ENCODE measurements at places on chromosomes 2 and 18.

GRCh38 chr2:30450025-30450424 lies 3.0 kb downstream of the LCLAT1 start:
- no peak for DNase-seq

- no peak for DNase-seq
Measured at GRCh38 chr2:24399434-24400206, 39.3 kb upstream of the ITSN2 start.

GRCh38 chr2:237731663-237732062 lies 66.9 kb upstream of the RBM44 start:
- DNase-seq: no peak

GRCh38 chr18:21163647-21164547 lies 52.3 kb upstream of the ROCK1 start:
- DNase-seq: no peak

- DNase-seq: no peak
Measured at GRCh38 chr2:135812907-135813511, 24.0 kb downstream of the LCT start.

DNA sequence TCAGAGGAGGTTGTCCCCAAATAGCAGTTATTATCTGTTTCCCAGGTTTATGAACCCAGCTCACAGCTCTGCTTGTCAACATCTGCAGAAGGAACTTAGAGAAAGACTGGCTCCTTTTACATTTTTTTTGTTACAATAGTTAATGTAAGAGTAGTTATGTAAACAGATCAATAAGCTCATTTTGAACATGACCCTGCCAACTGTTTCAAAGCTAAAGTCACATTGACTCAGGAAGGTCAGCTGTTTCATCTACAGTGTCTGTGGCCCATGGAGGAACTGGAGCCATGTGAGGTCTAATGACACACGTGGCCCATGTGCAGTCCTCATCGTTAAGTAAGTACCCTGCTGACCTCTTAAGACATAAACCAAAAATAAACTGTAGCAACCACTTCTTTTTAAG lies 97.1 kb downstream of the SH3RF3 start:
- DNase-seq: no peak

DNA sequence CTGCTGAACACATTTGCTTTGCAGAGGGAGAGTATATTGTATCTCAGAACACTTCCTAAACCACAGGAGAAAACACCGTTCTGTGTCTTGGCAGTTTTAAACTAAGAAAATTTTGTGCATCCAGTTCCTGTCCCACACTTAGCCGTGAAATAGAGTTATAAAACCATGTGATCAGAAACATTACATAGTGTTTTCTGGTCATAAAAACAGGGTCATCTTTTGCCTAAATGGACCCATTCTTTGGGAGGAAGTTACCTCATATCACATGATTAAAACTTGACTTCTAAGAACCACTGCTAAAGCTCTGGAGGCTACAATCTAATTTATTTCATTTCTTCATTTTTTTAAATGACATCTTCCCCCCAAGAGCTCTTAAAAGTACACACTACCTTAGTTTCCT lies 138.7 kb downstream of the PAX3 start:
- DNase-seq: no peak

DNA sequence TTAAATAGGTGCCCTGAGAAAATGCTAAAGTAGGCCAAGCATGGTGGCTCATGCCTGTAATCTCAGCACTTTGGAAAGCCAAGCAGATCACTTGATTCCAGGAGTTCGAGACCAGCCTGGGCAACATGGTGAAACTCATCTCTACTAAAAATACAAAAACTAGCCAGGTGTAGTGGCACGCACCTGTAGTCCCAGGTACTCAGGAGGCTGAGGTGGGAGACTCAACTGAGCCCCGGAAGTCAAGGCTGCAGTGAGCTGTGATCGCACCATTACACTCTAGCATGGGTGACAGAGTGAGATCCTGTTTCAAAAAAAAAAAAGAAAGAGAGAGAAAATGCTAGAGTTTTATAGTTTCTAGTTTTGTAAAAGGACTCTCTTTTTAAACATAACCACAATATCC lies 12.0 kb downstream of the ANKRD44 start:
- DNase-seq: no peak

DNA sequence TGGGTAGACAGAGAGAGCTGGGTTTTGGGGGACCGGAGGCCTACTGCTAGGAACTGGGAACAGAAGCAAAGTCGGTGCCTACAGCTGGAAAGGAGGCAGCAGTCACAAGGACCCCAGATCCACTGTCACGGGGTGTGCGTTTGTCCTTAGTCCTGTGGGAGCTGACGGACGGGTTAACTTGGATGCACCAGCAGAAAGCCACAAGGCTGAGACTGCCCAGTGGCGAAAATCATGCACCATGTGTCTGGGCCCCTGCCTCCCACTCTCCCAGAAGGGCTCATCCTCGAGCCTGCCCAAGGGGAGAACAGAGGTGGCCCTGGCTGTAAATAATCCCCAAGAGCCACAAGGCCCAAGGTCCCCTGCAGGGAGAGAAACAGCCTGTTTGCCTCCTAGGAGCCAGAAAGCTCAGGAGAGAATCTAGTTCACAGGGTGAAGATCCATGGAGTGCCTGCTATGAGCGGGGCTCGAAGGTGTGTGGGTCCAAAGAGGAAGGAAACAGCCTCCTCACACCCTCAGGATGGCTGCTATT lies 11.7 kb upstream of the RALB start:
- no peak for DNase-seq

- no peak for DNase-seq
Measured at GRCh38 chr2:127142663-127143630, 36.0 kb upstream of the BIN1 start.

GRCh38 chr2:190219186-190219585 lies 100.4 kb downstream of the HIBCH start:
- no peak for DNase-seq

DNA sequence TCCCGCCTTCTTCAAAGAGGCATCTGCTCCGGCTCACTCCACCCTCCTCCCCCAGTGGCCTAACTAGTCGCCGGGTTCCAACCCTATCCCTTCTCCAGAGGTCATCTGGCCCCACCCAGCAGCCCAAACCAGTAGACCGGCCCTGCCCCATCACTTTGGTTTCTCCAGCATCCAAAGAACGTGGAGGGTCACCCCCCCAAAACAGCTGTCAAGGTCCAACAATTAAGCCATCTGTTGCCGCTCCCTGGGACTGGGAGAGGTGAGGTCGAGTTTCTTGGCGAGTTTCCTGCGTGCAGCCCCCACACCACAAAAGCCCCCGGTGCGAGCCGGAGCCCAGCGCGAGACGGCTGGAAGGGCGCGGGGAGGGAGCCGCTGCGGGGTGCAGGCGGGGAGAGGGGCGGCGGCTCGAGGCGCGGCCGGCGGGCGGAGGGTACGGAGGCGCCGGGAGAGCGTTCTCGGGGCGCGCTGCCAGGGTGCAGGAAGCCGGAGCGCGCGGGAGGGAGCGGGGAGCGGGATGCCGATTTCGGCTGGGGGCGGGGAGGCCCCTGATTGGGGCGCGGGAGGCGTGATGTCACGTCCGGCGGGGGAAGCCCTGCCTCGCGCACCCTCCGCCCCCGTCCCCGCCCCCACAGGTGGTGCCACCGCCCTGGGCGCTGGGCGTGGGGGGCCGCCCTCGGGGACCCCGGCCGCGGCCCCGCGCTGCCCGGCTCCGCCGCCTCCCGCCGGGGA lies 571 bp upstream of the GPC1 start:
- DNase-seq: no peak

- DNase-seq: no peak
Measured at GRCh38 chr18:7898181-7898580, 331.1 kb downstream of the PTPRM start.

GRCh38 chr2:201798252-201798913 lies 8.0 kb upstream of the CDK15 start:
- DNase-seq: no peak

- no peak for DNase-seq
Measured at GRCh38 chr2:88874063-88874657, 182.7 kb downstream of the RPIA start.

DNA sequence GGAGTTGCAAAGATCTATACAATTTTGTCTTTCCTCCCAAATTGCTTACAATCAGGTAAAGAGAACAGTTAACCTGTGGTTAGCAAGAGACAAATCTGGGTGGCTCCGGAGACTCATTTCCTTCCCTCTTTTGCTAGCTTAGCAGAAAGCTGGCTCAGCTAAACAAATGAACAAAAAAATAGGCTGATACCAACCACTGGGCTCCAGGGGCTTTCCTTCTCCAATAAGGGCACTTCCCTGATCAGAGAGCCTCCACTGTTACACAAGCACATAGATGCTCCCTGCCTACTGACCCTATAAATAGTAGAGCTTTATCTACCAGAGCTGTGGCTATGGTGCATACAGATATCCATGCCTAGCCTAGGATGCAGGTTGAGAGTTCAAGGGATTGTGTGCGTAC lies 90.1 kb upstream of the ARL5A start:
- no peak for DNase-seq

DNA sequence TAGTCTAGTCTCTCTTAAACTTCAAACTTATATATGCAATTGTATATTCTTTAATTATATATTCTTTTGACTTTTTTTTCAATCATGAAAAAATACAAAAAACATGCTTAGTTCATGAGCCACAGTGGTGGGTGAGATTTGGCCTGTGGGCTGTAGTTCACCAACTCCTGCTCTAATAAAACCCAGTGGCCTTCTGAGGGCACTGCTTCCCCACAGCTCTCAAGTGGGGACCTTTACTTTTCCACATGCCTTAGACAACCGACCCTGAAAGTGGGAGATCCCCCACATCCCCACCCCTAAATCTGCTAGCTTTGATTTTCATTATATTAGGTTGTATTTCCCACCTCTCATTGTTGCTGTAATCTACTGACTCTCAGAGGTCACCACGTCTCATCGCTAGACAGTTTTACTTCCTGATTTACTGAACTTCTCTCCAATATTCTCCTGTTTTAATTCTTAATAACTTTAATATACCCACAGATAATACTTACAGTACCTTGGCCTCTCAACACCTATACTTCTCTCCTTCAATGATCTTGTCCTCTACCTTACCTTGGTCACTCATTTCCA lies 57.3 kb downstream of the ROCK1 start:
- DNase-seq: no peak

DNA sequence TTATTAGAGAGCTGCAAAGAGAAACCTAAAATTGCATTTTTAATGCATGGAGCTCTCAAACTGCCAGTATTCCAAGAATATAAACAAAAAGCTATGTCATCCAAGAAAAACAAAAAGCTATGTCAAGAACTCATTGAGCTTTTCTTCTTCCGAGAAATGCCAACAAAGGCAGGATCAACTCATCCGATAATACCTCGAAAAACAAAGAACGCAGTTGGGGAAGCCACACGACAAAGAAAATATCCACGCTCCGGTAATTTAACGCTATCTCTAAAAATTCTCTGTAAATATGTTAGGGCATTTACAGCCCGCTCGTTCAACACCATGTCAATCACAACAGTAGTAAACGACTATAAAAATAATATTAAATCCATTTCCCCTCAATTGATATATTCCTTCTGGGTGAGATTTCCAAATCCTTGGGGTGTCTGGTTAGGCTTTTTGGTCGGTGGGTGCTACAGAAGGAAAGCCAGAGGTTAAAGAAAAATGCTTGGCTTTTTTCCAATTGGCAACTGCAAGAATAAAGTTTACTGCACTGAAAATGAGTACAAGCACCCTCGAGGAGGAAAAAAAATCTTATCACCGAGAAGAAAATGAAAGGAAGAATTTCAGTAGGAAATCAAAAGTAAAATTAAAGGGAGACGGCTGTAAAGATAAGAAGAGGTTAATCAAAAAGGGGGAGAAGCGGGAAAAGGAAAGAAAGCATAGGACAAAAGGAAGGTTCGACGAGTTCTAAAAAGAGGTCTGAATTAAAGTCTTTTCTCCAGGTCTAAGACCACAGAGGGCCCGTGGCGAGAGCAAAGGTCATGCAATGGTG lies 856 bp downstream of the TIA1 start:
- no peak for DNase-seq

GRCh38 chr2:158529379-158530259 lies 72.9 kb downstream of the PKP4 start:
- DNase-seq: no peak

- no peak for DNase-seq
Measured at GRCh38 chr18:34315591-34316352, 91.1 kb upstream of the NOL4 start.

- DNase-seq: no peak
Measured at GRCh38 chr2:60745761-60746160, 10.3 kb upstream of the PAPOLG start.

DNA sequence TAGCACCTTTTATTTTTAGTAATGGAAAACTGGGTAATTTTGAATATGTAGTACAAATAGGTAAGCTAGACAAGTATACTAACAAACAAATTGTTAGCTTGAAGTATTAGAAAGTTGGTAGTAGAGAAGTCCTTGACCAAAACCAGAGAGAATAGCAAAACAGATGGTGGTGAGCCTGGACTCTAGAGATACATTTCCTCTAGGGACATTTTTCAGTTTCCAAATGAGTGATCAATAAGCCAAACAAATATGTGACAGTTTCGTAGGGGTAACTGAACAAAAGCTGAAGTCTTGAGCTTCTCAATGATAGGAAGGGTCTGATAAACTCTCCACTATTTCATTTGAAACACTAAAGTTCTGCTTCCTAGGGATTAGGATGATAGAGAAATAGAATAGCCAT lies 692.0 kb upstream of the FAM98A start:
- no peak for DNase-seq

GRCh38 chr2:55581874-55582547 lies 35.4 kb downstream of the PPP4R3B start:
- DNase-seq: no peak

- no peak for DNase-seq
Measured at GRCh38 chr2:86372133-86372532, 34.7 kb upstream of the REEP1 start.

- no peak for DNase-seq
Measured at GRCh38 chr2:40344364-40344763, 107.5 kb downstream of the SLC8A1 start.

DNA sequence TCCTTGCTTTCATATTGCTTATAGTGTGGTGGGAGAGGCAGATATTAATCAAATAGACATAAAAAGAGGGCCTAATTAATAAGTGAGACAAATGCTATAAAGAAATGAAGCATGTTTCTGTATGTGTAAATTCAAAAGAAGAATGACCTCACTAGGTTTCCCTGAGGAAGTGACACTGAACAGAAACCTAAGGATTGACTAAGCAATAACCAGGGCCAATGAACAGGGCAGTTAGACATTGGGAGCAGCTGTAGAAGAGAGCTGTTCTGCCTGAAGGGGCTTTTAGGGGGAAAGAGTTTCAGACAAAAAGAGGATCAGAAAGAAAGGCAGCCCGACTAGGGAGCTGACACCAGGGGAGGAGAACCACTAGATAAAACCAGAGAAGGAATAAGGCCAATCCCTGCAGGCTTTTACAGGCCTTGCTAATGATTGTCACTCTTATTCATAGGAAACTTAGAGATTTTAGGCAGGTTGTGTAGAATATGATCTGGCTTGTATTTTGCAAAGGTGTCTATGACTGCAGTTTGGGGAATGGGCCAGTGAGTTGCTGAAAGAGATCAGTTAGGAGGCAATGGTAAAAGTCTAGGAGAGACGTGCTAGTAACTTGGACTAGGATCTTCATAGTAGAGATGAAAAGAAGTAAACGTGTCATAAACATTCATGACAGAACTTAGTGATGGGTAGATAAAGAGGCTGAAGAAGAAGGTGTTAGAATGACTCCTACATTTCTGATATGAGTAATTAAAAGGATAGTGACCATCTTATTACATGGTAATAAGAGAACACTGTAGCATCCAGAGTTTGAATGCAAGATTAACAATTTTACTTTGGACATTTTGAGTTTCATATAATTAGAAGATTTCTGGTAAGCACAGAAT lies 26.8 kb upstream of the NABP1 start:
- no peak for DNase-seq

GRCh38 chr2:50309503-50309902 lies 722.4 kb downstream of the NRXN1 start:
- DNase-seq: no peak

GRCh38 chr2:16094811-16095210 lies 154.5 kb downstream of the MYCN start:
- no peak for DNase-seq
